ENCODE measurements at places on chromosomes 3 and 15. TPM values are rescaled to one million over a fixed set of nuclear protein-coding genes. Genes with fewer than 3 reads are reported as not detected.
A peak's percentile ranks its signal among the peaks of the same experiment; 100 is the strongest.

GRCh38 chr15:90243943-90244639 is 5.3 kb upstream of the TTLL13 start:
- no peak for DNase-seq

SPSB4 gene
- total RNA-seq: not detected

GRCh38 chr3:161082063-161082462 is 23.1 kb downstream of the B3GALNT1 start:
- DNase-seq: no peak

ZPLD1 gene
- not detected for total RNA-seq

GRCh38 chr3:123660900-123661299 is 76.0 kb upstream of the HACD2 start:
- no peak for DNase-seq

- DNase-seq: no peak
These were observed 116.4 kb downstream of the SENP2 start for GRCh38 chr3:185702262-185703225.

- no peak for DNase-seq
These were observed 79.3 kb downstream of the DNAH12 start for GRCh38 chr3:57464801-57465200.

KLF15 gene
- total RNA-seq: 0.53 TPM

GRM7 gene
- total RNA-seq: not detected

ATP8B4 gene
- total RNA-seq: 5.1 TPM

- peak; percentile 53 for DNase-seq
These were observed 1560.4 kb downstream of the OTOL1 start for GRCh38 chr3:163056874-163057497.

- no peak for DNase-seq
These were observed 924.3 kb upstream of the GBE1 start for GRCh38 chr3:82685761-82686160.

AHSG gene
- total RNA-seq: not detected

DNA sequence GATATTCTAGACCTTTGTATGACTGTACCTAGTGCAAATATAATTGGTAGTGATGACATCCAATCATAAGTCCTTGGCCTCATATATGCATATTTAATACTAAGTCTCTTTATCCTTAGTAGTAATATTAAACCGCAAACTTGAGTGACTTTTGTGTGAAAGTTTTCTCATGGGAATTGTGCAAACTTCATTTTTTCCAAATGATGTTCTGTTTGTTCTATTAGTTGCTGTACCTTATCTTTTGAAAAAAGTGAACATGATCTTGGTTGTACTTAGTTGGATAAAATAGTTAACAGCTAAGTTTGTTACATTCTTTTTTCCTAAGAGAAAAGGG is 43.2 kb downstream of the TMEM45A start:
- no peak for DNase-seq

- no peak for DNase-seq
These were observed 115.1 kb downstream of the DNAJB8 start for GRCh38 chr3:128351546-128351945.

SLC33A1 gene
- total RNA-seq: 19.9 TPM

- peak; percentile 74 for DNase-seq
These were observed 13.7 kb upstream of the PARP6 start for GRCh38 chr15:72285927-72286516.

GRCh38 chr3:132378846-132379245 is 38.5 kb upstream of the DNAJC13 start:
- DNase-seq: no peak

SCAANT1 gene
- not detected for total RNA-seq

DNA sequence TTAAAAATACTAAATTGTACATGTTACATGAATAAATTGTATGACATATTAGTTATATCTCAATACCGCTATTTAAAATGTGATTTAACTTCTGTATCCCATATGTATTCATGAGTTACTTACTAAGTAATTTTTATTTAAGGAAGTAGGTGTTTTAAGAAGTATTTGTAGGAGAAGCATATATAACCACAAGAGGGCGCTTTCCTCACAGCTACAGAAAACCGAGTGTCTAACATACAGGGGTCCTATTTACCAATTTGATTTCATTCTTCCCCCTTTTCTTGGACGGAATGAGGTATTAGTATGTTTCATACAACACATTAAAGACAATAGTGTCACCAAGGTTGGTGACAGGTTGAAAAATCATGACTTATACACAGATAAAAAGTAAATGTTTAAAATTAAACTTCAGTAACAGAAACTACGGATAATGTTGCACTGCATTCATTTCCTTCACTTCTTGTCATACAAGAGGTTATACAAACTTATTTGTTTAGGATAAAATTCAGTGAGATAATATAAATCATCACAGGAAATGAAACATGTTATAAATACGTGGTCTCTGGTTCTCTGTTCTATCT is 253.6 kb downstream of the MAGI1 start:
- no peak for DNase-seq

- no peak for DNase-seq
These were observed 8.5 kb downstream of the KLHL18 start for GRCh38 chr3:47291158-47291753.

DNA sequence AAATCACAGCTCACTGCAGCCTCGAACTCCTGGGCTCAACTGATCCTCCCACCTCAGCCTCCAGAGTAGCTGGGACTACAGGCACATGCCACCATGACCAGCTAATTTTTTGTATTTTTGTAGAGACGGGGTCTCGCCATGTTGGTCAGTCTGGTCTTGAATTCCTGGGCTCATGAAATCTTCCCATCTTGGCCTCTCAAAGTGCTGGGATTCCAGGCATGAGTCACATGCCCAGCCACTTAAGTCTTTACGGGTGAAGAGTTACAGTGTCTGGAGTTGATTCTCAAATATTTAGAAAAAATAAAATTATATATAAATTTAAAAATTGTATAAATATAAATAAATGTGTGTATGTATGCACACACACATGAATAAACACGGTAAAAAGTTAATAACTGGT is 14.5 kb upstream of the KBTBD12 start:
- DNase-seq: no peak

- DNase-seq: peak; percentile 27
These were observed 40.8 kb downstream of the POLR2M start for GRCh38 chr15:57747206-57747896.

GRCh38 chr3:168709073-168709472 is 613.3 kb upstream of the GOLIM4 start:
- DNase-seq: no peak

DNA sequence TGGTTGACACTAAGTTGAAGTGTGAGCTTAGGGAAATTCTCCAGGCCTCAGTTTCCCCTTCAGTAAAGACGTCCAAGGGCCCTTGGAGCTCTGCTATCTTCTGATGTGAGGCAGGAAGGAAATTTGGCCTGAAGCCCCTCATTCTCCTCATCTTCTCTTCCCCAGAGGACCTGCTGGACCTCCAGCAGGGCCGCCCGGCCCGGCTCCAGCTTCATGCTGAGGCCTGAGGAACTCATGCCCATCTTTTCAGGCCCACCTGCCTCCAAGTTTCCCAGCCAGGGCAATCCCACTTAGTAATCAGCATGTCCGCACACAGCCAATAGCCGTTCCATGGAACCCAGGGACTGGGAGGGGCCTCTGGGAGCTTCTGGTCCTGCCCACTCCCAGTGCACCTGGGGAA is 4.0 kb downstream of the LRRC15 start:
- DNase-seq: no peak

CLDN16 gene
- not detected for total RNA-seq

DNA sequence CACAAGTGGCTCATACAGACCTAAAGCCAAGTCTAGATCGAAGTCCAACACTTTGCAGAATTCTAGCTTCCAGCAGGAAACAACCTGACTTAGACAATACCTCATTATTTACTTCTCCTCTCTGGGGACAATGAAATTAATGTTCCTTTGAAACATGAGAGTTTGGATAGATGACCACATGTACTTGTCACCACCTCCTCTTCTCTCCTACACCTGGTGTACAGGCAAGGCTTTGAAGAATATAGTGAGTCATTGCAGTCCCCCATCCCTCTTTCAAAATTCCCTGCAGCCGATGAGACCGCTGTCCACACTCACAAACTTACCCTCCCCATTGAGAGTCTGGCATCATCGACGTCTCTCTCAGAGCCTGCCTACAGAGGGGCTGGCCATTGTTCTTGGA is 189.0 kb upstream of the HES1 start:
- DNase-seq: no peak

GRCh38 chr3:159818997-159819500 is 169.6 kb upstream of the IL12A start:
- no peak for DNase-seq

GRCh38 chr15:85354948-85355347 is 25.5 kb upstream of the AKAP13 start:
- no peak for DNase-seq

GRCh38 chr3:45199837-45200648 is 26.0 kb downstream of the TMEM158 start:
- DNase-seq: no peak

NLGN1 gene
- total RNA-seq: not detected

DNA sequence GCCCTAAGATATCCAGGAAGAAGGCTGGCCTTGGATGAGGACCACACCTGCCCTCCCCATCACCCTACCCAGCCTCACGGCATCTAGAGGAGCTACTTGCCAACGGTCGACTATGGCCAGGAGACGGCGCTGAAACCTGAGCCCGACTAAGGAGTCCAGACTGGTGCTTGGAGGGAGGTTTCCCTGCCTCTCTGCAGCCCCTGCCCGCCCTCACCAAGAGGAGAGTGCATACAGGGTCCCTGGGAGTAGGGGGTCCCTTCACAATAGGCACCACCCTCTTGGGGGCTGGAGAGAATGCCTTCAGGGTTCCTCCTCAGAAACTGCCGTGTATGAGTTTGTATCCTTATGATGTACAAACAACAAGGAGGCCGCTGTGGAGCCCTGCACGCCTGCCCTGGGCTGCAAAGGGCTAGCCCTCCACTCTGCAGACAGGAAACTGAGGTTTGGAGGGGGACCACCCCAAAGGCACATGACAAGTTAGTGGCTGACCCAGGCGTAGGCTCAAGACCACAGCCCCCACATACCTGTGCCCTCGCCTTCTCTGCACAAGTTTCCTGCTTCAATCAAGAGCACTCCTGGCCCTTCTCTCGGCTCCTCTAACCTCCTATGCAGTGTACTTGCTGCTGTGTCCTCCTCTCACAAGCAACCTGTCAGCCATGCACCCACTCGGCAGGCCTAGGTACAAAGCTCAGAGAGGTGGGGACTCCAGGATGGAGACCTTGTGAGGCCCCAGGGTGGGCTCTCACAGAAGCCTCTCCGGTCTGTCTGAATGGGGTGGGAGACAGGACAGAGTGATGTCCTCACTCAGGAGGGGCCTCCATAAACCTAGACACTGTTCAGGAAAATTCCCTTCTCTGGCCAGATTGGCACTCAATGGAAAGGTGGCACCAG is 7.4 kb downstream of the KLF15 start:
- no peak for DNase-seq

DNA sequence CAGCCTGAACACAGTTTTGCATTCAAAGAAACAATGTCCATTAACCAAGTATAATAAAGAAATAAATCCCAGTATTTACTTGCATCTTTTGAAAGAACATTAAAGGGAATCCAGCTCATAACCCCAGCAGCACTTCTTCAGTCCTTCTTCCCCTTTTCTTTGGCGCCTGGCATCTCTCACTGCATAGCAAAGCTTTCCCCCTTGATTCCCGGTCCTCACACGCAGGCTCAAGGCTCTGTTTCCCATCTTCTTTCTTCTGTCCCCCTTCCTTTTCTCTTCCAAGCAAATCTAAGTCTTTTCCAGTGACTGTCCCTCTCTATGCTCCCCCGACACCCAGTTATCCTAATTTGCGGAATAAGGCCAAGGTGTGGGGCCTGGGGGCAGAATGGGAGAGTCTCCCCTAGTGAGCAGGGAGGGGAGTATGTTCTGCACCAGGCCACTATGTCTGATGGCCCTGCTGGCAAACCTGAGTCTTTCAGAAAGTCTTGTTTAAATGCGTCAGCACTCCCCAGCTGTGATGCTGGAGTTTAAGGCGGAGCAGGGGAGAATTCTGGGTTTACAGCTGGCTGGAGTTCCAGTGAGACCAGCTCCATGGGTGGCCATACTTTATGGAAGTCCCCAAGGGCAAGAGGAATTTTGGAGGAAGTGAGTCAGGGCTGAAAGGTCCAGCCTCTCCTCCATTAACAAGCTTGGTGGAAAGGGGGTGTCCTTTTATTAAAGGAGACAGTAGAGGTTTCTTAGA is 42.1 kb downstream of the GOLGA6A start:
- DNase-seq: no peak

DNA sequence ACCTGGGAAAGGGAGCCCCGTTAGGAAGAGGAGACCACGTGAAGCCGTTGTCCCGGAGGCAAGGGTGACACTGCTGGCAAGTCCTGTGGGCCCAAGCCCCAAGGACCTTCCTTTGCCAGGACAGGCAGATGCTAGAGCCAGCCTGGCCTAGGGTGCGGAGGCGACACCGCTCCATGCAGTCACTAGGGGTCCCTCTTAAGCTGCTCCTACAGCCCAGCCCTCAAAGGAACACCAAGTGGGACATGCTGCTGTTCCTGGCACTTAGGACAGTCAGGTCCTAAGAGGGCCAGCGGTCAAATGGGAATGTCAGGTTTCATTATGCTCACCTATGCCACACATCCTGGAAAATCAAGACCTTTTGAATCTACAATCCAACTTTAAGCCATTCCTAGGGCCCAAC is 59.7 kb downstream of the RPN1 start:
- DNase-seq: peak; percentile 22

- DNase-seq: no peak
These were observed 3.9 kb downstream of the B4GALT4 start for GRCh38 chr3:119236756-119237155.

DNA sequence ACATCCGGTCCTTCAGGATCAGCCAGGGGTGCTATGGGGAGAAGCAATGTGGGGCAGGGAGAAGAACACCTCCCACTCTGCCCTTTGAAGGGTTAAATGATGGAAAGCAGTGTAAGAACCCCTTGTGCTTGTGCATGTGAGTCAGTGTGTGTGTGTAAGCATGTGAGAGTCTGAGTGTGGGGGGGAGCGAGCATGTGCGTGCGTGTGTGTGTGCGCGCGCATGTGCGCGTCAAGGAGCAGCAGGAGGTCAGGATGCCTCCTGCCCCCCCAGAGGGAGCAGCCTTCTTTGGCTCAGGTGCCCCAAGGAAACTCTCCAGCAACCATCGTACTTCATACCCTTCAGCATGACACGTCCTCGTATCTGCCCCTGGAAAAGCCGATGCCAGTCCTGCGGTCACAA is 30.3 kb downstream of the GALNT15 start:
- DNase-seq: no peak

- DNase-seq: peak; percentile 38
These were observed 7.3 kb downstream of the ACOX2 start for GRCh38 chr3:58529516-58530353.

CCR9 gene
- total RNA-seq: not detected

PLAAT1 gene
- 0.30 TPM for total RNA-seq

CELSR3 gene
- total RNA-seq: 8.1 TPM

GRCh38 chr3:49703443-49703927 is 14.1 kb downstream of the RNF123 start:
- DNase-seq: peak; percentile 81

DNA sequence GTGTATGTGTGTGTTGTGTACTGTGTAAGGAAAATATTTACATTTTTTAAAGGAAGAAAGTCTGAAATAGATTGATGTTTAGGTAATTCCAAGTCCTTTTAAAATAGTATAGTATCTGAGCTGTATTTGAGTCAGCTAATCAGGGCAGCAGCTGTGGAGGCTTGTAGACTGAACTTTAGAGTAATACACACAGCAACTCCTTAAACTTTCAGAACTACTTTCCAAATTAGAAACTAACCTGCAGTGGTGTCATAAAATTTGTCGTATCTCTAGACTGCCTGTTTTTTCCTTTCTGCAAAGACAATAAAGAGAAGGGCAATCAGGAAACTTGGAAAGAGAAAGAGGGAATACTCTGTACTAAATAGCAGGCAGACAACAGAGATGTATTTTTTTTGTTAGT is 391.0 kb upstream of the AZI2 start:
- DNase-seq: no peak

GRCh38 chr3:85706130-85706529 is 747.3 kb downstream of the CADM2 start:
- DNase-seq: no peak

HOMER2 gene
- 4.6 TPM for total RNA-seq

MINDY2 gene
- 9.2 TPM for total RNA-seq
